ENCODE measurements at places on chromosomes 7 and 10.

GRCh38 chr7:30476459-30477145 lies 2.0 kb downstream of the NOD1 start:
- no peak for DNase-seq

- no peak for DNase-seq
These were observed 75.6 kb upstream of the LRRC4 start for GRCh38 chr7:128106821-128107220.

GRCh38 chr10:37957841-37958240 lies 18.6 kb downstream of the ZNF25 start:
- no peak for DNase-seq

GRCh38 chr10:89242345-89242684 lies 9.3 kb downstream of the LIPA start:
- no peak for DNase-seq

DNA sequence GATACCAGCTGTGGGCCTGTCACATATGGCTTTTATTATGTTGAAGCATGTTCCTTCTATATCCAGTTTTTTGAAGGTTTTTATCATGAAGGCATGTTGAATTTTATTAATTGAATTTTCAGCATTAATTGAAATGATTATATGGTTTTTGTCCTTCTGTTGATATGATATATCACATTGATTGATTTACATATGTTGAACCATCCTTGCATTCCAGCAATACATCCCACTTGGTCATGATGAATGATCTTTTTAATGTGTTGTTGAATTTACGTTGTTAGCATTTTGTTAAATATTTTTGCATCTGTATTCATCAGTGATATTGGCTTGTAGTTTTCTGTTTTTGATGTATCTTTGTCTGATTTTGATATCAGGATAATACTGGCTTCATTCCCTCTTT lies 21.2 kb downstream of the PRSS37 start:
- DNase-seq = no peak

GRCh38 chr7:91306266-91306665 lies 42.0 kb downstream of the FZD1 start:
- DNase-seq = no peak

DNA sequence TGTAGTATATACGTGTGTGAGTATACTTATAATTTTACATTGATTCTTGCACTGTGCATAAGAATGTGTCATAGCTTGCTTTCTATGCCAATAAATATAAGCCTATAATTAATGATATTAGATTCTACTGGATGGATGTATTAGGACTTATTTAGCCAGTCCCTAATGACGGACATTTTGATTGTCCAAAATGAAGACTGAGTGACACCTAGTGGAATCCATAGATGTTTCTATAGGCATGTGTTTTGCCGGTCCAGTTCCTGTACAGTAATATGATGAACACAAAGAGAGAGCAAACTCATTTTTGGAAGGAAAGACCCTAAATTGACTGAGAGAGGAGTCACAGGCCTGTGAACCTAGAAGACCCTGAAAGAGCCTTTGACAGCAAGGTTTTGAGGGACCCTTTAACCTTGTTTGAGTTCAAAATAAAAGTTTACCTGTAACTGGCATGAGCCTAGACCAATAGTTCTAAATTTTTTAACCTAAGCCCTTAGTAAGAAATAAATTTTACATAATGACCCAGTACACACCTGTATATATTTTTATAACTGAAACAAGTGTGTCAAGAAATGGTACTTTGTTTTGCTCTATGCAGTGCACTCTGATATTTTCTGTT lies 42.4 kb upstream of the AGBL3 start:
- no peak for DNase-seq

GRCh38 chr7:127799535-127800305 lies 147.7 kb downstream of the SND1 start:
- no peak for DNase-seq

Measured in stimulated activated CD8-positive, alpha-beta memory T cell treated with anti-CD3 and anti-CD28 coated beads, Interleukin-4, amount 100 ng/mL, for 1 hour (primary cell).